ENCODE measurements at places on chromosomes 3 and 15. TPM values are rescaled to one million over a fixed set of nuclear protein-coding genes. Genes with fewer than 3 reads are reported as not detected.

GRCh38 chr15:82558502-82558901, 18.2 kb upstream of the RPS17 start:
- H3K36me3 ChIP-seq: no peaks in the 10 kb centered on the region
- peaks cover 2% of the 10 kb centered on the region for H3K4me1 ChIP-seq
- H3K4me3 ChIP-seq: no peak overlapping the region
- no peaks in the 10 kb centered on the region for H3K27me3 ChIP-seq

- no peaks in the 10 kb centered on the region for H3K36me3 ChIP-seq
- no peaks in the 10 kb centered on the region for H3K4me1 ChIP-seq
- DNase-seq: no peak
- no peak overlapping the region for H3K4me3 ChIP-seq
- H3K27me3 ChIP-seq: no peaks in the 10 kb centered on the region
Observed at GRCh38 chr3:31180274-31180673, 285.8 kb upstream of the GADL1 start.

DNA sequence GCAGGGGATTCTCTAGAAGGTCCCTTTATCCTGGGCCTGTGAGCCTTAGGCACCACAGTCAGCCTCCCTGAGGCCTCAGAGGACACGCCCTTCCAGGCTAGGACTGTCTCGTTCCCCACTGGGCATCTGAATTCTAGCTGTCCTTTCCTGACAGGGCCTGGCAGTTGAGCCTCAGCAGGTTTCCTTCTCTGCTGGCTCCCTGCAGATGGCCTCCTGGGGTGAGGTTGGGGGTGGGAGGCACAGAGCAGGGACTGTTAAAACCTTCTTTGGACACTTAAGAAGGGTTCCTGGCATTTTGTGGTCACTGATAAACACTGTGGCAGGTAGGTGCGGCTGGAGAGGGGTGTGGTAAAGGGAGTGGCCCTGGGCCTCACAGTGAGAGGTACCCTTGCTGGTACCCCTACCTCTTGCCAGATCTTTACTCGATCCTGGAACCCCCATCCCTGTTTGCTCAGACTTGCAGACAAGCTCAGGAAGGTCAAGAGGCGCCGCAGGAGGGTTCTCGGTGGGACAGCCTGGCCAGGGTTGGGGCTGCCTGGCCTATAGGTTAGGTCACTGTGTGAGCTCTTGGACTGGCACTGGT, 8.5 kb downstream of the CLK3 start:
- no peaks in the 10 kb centered on the region for H3K27me3 ChIP-seq
- no peak overlapping the region for H3K27ac ChIP-seq
- H3K4me1 ChIP-seq: peaks cover 14% of the 10 kb centered on the region
- no peak for DNase-seq
- H3K4me3 ChIP-seq: no peak overlapping the region
- peaks cover 100% of the 10 kb centered on the region for H3K36me3 ChIP-seq

- no peaks in the 10 kb centered on the region for H3K27me3 ChIP-seq
- H3K27ac ChIP-seq: no peak overlapping the region
- no peak overlapping the region for H3K4me3 ChIP-seq
- no peaks in the 10 kb centered on the region for H3K4me1 ChIP-seq
Observed at GRCh38 chr15:67779549-67780111, 45.7 kb upstream of the SKOR1 start.

- H3K36me3 ChIP-seq: no peaks in the 10 kb centered on the region
- peaks cover 38% of the 10 kb centered on the region for H3K27me3 ChIP-seq
- H3K4me1 ChIP-seq: peaks cover 8% of the 10 kb centered on the region
- H3K4me3 ChIP-seq: peak overlapping the region; percentile 80
- peak; percentile 20 for DNase-seq
- H3K27ac ChIP-seq: no peak overlapping the region
Observed at GRCh38 chr3:13894807-13895154, 14.9 kb upstream of the WNT7A start.

DNA sequence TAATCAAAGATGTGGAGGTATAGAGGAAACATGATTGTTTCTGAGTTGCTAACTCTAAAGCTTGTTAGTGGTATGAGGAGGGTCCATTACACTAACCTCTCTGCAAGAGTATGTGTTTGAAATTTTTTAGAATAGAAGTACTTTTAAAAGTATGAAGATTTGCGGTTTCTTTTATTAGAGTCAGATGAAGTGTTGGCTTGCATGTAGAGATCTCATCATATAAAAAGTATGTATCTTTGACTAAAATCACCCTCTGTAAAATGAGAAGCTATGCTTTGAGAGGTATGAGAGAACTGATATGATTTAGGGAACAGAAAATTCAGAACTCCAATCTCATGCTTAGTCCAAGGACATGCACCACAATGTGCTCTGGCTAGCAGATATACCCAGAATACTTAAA, 140.4 kb upstream of the MBNL1 start:
- no peaks in the 10 kb centered on the region for H3K36me3 ChIP-seq
- H3K4me3 ChIP-seq: no peak overlapping the region
- H3K4me1 ChIP-seq: no peaks in the 10 kb centered on the region
- DNase-seq: no peak
- H3K27me3 ChIP-seq: no peaks in the 10 kb centered on the region

DNA sequence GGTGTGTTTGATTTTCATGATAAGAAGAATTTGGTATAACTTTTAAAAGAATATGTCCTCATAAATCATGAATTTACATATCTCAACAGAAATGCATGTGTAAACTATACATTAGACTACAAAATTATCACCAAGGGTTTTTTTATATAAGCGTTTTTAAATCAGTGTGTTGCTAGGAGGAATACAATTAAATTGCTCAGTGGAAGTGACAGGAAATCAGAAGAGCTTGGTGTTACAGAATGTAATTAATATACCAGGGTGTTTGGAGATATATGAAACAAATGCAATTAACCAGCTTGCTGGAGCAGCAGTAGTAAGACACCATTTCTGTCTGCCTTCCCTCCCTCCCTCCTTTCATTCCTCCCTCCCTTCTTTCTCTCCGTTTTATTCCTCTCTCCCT, 2.4 kb downstream of the ROBO2 start:
- no peak for DNase-seq
- H3K36me3 ChIP-seq: no peaks in the 10 kb centered on the region
- H3K4me3 ChIP-seq: no peak overlapping the region
- H3K27me3 ChIP-seq: peaks cover 52% of the 10 kb centered on the region
- no peak overlapping the region for H3K27ac ChIP-seq
- H3K4me1 ChIP-seq: no peaks in the 10 kb centered on the region

- no peak overlapping the region for H3K27ac ChIP-seq
- H3K4me1 ChIP-seq: peaks cover 4% of the 10 kb centered on the region
- no peaks in the 10 kb centered on the region for H3K27me3 ChIP-seq
- H3K4me3 ChIP-seq: no peak overlapping the region
Observed at GRCh38 chr15:60704717-60705116, 225.8 kb upstream of the ICE2 start.

- H3K36me3 ChIP-seq: no peaks in the 10 kb centered on the region
- no peaks in the 10 kb centered on the region for H3K27me3 ChIP-seq
- H3K27ac ChIP-seq: no peak overlapping the region
- no peaks in the 10 kb centered on the region for H3K4me1 ChIP-seq
- no peak overlapping the region for H3K4me3 ChIP-seq
Observed at GRCh38 chr3:5309171-5309570, 121.7 kb downstream of the EDEM1 start.

DNA sequence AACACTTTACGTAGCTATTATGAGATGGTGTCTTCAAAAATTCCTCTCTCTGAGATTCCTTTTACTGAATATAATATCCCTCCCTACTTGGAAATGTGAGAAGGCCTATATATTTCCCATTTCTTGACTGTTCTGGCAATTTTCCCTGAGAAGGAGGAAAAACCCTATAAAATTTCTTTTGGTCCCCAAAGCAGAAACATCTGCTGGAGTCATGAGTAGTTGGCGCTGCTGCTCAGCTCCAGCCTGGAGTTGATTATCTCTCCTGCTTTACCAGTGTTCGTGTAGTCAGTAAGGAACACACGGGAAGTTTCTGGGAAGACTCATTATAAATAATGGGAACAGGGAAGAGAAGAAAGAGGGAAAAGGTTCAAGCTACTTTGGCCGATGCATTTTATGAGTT, 680.1 kb downstream of the EPHA3 start:
- H3K4me1 ChIP-seq: no peaks in the 10 kb centered on the region
- DNase-seq: no peak
- H3K27ac ChIP-seq: no peak overlapping the region
- no peaks in the 10 kb centered on the region for H3K36me3 ChIP-seq

- no peak overlapping the region for H3K27ac ChIP-seq
- no peaks in the 10 kb centered on the region for H3K4me1 ChIP-seq
- H3K27me3 ChIP-seq: no peaks in the 10 kb centered on the region
- no peaks in the 10 kb centered on the region for H3K36me3 ChIP-seq
Observed at GRCh38 chr3:65703820-65704219, 334.9 kb downstream of the MAGI1 start.

DNA sequence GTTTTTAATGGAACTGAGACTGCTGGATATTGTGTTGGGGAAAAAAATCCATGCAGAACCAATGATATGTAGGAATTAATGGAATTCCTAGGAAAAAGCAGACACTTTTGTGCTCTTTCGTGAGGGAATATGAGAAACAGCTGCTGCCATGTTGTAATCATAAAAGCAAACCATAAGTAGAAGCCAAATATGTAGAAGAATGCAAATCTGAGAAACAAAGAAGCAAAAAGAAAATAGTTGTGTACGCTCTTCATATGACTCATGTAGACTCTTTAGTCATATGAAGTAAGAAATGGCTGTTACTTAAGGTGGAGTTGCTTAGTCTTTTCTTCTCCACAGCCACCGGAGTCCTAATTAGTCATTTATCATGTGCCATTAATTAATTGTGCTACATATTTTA, 298.6 kb upstream of the ZNF717 start:
- no peaks in the 10 kb centered on the region for H3K27me3 ChIP-seq
- no peaks in the 10 kb centered on the region for H3K36me3 ChIP-seq
- no peak overlapping the region for H3K27ac ChIP-seq
- no peak for DNase-seq

GRCh38 chr3:34212656-34213055, 414.2 kb downstream of the PDCD6IP start:
- H3K4me3 ChIP-seq: no peak overlapping the region
- no peak for DNase-seq
- no peaks in the 10 kb centered on the region for H3K4me1 ChIP-seq

DNA sequence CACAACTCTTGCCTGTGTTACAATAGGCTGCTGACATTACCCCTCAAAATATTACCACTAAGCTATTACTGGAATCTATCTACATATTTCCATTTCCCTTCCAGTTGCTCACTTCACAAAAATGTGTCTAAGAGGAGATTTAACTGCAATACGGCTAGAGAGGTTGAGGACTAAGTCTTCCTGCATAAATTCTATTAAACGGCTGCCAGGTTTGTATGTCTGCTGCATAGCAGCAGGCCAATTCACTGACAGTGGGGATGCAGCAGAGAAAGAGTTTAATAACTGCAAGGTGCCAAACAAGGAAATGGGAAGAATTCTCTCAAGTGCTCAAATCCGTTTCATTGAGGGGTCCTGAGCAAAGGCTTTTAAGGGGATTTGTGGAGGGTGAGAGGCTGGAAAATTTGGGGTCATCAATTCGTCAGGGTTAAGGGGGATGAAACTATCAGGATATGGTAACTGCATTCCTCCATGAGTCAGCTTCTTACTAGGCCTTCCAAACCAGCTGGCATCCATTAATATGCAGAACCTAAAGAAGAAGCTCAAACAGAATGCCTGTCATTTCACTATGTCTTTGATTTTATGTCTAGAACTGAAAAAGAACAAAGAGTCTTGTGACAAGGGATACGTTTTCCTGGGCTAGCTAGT, 675.6 kb downstream of the TBL1XR1 start:
- H3K4me1 ChIP-seq: no peaks in the 10 kb centered on the region
- H3K4me3 ChIP-seq: no peak overlapping the region
- no peaks in the 10 kb centered on the region for H3K27me3 ChIP-seq
- H3K27ac ChIP-seq: no peak overlapping the region
- H3K36me3 ChIP-seq: no peaks in the 10 kb centered on the region

DNA sequence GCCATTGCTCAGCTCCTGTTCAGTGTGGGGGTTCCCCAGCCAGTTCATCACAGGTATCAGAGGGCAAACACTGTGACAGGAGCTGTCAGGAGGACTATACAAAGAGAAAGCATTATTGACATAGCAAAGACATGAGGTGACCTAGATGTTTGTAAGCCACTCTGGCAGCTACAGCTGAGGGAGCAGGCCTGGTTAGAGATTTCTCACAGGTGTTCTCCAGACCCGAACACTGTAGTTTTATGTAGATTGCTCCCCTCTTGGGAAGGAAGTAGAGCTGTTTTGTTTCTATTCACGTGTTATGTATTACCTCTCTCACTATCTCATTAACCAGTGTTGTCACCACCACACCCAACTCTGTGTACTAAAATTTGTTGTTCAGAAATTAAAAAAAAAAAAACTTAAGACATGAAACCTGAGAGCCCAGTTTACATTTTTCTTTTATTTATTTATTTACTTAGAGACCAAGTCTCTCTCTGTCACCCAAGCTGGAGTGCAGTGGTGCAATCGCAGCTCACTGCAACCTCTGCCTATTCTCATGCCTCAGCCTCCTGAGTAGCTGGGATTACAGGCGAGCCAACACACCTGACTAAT, 123.7 kb downstream of the RBPMS2 start:
- no peak for DNase-seq
- H3K27ac ChIP-seq: peak overlapping the region; percentile 34
- no peaks in the 10 kb centered on the region for H3K27me3 ChIP-seq
- H3K4me3 ChIP-seq: no peak overlapping the region
- no peaks in the 10 kb centered on the region for H3K36me3 ChIP-seq

GRCh38 chr15:98952381-98952803, 55.2 kb downstream of the PGPEP1L start:
- H3K27me3 ChIP-seq: no peaks in the 10 kb centered on the region
- DNase-seq: no peak
- no peak overlapping the region for H3K4me3 ChIP-seq
- H3K27ac ChIP-seq: peak overlapping the region; percentile 91
- no peaks in the 10 kb centered on the region for H3K36me3 ChIP-seq
- H3K4me1 ChIP-seq: peaks cover 63% of the 10 kb centered on the region

GRCh38 chr3:120688121-120688520, 6.1 kb upstream of the HGD start:
- peaks cover 28% of the 10 kb centered on the region for H3K36me3 ChIP-seq
- no peak for DNase-seq
- H3K4me3 ChIP-seq: no peak overlapping the region
- H3K4me1 ChIP-seq: no peaks in the 10 kb centered on the region
- H3K27me3 ChIP-seq: no peaks in the 10 kb centered on the region
- H3K27ac ChIP-seq: no peak overlapping the region

The MKRN3 gene
- total RNA-seq: 0.69 TPM

The GOLGA8T gene
- total RNA-seq: not detected

The GRAMD2A gene
- total RNA-seq: not detected

The MORC1 gene
- not detected for total RNA-seq

The DOCK3 gene
- 0.46 TPM for total RNA-seq

The STARD9 gene
- total RNA-seq: 1.6 TPM

The GOLGA8S gene
- 0.04 TPM for total RNA-seq

The ADCY5 gene
- 1.8 TPM for total RNA-seq

The B3GNT5 gene
- 98.1 TPM for total RNA-seq

The PCSK6 gene
- 18.2 TPM for total RNA-seq

The CD80 gene
- not detected for total RNA-seq

The KNG1 gene
- not detected for total RNA-seq
